ENCODE measurements at places on chromosomes 1 and 21.

DNA sequence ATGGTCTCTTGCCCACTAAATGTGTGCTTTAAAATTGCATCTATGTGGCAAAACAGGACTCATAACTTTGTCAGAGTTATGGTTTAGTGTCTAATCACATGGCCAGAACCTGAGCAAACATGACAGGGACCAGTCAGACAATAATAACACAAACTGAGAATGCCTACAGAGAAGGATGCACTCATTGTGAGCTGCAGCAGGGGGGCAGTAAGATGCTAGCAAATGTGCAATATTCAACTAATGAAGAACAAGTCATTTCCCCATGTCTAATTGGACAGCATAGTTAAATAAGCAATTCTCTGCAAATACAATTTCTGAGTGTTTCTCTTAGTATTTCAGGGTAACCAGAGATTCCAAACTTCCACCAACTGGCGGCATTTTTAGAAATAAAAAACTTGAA is 30.8 kb downstream of the SPAG17 start:
- DNase-seq, result peak; percentile 3

GRCh38 chr1:53705446-53706096 is 33.4 kb downstream of the GLIS1 start:
- DNase-seq, result no peak

DNA sequence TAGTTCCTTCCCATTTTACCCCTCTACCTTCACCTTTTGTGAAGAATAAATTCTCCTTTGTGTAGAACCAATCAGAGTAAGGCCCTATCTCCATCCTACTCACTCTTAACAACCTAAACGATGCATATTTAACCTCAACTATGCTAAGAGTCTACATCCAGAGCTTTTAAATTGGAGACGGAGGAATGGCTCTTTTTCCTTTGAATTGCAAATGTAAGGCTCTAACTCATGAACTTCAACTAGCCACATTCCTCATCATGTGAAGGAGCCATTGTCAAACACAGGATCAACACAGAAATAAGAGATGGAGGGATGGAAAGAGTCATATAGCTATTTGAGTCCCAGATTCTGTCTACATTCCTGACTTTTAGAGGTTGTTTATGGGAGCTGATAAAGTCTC is 18.2 kb downstream of the DEPDC1 start:
- no peak for DNase-seq

DNA sequence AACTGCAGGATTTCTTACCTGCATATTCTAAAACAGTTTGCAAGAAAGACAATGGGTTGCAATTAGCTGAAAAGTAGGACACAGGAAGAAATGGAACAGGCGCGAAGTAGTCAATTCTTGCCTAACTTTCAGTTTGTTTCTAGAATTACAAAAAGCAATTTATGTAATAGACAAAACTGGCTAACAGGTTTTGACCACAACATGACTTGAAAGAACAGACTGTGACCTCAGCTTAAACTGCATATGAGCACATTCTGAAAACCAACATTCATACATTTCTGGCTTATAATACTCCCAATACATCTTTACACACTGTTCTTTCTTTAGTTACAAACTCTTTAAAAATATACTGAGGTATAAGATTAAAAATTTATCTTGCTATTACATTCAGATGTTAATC is 405.9 kb upstream of the B3GALT2 start:
- DNase-seq, result no peak

- DNase-seq, result no peak
These were observed 23.4 kb downstream of the CSF1 start for GRCh38 chr1:109933856-109934711.

- DNase-seq, result no peak
These were observed 16.9 kb upstream of the ZBTB40 start for GRCh38 chr1:22434717-22435116.

GRCh38 chr1:209742409-209743144 is 13.3 kb upstream of the TRAF3IP3 start:
- DNase-seq, result no peak

DNA sequence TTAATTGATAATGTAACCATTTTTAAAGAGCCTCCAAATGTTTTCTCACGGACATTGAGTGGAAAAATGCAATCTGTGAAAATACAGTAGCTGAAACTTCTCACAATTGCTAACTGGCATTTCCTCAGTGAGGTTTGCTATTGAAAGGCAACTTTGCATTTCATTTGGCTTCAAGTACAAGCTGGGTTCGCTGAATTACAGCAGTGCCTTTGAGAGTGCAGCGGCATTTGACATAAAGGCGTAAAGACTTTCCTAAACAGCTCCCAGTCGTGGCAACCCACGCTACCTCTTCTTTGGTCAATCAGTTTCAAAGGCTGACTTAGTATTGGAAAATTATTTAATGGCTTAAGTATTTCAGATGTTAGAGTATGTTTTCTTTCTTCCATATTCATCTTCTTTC is 39.3 kb upstream of the ZBTB18 start:
- DNase-seq, result no peak

GRCh38 chr1:39173995-39174380 is 30.5 kb upstream of the MACF1 start:
- DNase-seq, result no peak

- DNase-seq, result no peak
These were observed at the start of gene PLA2G5 for GRCh38 chr1:20069874-20070273. TSS of gene PLA2G5 (plus strand) at chr1:20070194. CDS start at chr1:20084831, 14,637 bp downstream.

GRCh38 chr1:10065344-10065685 is 32.6 kb downstream of the UBE4B start:
- DNase-seq, result no peak

DNA sequence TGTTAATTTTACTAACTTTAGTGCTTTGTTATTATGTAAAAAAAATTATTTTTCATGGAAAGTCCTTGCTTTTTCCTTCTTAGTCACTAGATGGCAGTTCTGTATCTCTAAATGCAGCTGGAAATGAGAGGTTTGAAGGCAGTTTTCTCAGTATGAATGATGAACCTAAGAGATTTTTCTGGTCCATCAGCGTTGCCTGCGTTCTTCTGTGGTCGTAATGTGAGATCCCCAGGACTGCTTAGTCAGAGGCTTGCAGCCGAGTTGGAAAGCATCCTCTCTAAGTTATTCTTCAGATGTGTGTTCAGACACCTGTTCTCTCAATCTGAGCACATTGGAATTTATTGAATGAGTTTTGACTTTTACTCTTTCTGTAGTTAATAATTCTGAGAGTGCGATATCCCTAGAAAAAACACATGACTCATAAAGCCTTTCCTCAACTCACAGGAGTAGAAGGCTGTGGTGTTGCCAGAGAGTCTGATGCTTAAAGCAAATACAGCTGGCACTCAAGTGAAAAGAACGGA is 99.3 kb downstream of the FMN2 start:
- no peak for DNase-seq

DNA sequence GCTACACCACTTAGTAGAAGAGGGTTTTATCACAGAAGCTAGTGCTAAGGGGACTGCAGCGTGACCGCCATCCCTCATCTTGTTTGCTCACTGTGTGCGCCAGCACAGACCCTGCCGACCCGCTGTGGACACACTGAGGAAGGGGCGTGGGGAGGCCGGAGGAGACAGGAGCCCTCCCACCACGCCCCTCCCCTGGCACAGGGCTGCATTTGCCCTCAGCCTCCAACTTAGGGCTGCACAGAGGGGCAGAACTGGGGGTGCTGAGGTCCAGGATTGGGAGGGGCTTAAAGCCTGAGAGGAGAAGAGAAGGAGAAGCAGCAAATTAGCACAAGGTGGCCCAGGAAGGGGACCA is 37.2 kb downstream of the RRP1 start:
- no peak for DNase-seq
